ENCODE measurements at places on chromosomes 12 and 14.

DNA sequence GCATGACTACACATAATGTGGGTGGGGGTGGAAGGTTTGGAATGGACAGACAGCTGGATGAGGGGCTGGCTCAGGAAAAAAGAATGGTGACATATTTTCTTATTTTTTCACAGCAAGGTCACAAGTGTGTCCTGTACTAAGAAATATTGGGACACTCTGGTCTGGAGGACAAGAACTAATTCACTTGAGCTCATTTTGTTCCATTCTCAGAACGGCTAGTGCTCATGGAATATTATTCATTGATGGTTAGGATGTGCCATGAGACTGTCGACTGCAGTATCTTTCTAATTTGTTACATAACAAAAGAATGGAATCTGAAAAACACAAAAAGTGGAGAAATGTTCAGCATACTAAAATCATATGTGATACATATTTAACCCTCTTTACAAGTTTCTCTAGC is 149.5 kb downstream of the BMP4 start:
- DNase-seq = no peak

- DNase-seq = no peak
Measured at GRCh38 chr12:20024194-20024593, 344.1 kb upstream of the PDE3A start.

DNA sequence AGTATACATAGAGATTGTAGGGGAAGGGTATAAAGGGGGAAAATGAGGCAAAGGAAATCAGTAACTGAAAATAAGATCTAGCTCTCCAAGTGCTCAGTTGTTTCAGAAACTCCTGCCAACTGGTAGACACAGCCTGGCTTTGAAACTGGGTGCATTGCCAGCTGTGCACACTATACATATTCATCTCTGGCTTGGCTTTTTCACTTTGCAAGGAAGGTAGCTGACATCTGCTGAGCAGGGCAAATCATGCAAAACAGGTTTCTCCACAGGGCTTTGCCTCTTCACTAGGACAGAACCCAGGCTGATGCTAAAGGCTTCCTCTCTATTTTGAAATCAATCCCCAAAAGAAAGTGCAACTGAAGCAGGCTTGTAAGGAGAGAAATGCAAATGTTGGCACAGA is 101.5 kb downstream of the HELB start:
- DNase-seq = peak; percentile 58

DNA sequence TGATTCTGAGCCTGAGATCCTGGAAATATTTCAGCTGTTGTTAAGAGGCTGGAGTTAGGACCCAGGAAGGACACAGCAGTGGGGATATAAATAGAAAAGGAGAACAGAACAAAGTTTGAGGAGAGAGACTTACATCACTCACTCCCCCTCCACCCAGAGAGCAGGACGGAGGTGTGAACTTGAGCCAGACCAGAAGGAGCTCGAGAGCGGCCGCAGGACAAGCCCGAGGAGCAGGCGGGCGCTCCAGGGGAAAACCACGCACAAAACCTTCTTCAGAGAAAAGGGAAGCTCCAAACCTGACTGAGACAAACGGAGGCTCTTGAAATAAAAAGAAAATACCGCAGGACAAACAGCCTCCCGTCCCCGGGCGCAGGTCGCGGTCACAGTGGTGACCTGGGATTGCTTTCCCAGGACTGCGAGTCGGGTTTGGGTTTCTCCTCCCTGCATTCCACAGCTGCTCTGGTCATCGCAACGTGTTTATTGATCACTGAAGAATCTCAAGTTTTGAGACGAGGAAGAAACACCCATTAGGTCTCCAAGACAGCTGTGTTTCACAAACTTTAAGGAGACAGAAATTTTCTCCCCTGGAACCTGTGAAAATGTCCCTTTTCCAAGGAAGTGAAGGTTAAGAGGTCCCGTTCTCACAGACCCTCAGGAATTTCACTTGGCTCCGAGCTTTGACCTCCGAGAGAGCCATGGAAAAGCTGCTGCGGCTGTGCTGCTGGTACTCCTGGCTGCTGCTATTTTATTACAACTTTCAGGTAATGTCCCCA is at the start of gene ADGRD1:
ADGRD1 (plus strand) TSS at position 137 of the 773 bp plus-strand sequence; CDS start at position 696, 559 bp downstream.
- DNase-seq = no peak

DNA sequence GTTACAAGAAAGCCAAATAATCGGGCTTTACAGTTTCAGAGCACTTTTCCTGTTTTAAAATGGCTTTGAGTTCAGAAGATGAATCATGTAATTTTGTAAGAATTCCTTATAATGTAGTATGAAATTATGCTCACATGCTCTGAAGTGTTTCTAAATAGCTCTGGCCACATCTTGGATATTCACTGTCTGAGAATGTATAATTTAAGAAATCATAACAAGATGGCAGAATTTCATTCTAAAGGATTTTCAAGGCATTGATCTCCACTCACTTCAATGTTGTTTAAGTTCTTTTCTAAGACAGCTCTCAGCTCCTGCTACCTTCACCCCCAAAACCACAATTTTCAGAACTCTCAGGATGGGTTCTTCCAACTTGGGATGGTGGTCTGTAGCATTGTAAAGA is 180.1 kb downstream of the DACT1 start:
- DNase-seq = no peak

DNA sequence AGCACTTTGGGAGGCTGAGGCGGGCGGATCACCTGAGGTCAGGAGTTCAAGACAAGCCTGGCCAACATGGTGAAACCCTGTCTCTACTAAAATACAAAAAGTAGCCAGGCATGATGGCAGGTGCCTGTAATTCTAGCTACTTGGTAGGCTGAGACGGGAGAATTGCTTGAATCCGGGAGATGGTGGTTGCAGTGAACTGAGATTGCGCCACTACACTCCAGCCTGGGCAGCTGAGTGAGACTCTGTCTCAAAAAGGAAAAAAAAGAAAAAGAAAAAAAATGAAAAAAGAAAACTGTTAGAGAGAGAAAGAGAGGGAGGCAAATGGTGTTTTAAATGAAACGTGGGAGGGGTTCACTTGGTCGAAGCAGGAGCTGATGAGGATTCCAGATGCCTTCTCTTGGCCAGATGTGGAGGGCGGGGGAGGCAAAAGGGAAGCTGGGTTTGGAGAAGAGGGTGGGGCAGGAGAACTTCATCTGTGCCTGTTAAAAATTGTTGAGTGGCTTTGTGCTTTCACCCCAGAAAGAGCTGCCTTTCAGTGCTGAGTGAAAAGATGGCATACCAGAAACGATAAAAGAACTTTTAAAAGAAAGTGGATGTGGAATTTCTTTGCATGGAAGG is 1.1 kb downstream of the EMP1 start:
- no peak for DNase-seq

GRCh38 chr12:43551971-43552559 is at the start of gene ADAMTS20:
ADAMTS20 (minus strand) TSS chr12:43552203; CDS start chr12:43551921, 282 bp downstream.
- DNase-seq = no peak

DNA sequence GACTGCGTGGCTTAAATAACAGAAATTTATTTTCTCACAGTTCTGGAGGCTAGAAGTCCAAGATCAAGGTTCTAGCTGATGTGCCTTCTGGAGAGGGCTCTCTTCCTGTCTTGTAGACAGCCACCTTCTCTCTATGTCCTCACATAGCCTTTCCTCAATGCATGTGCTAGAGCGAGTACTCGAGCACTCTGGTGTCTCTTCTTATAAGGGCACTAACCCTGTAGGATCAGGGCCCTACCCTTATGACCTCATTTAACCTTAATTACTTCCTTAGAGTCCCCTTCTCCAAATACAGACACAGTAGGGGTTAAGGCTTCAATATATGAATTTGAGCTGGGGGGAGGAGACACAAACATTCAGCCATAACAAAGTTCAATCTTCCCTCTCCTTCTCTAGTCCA is 10.2 kb downstream of the DHH start:
- DNase-seq = no peak

- no peak for DNase-seq
Measured at GRCh38 chr14:75980856-75981255, 939 bp downstream of the TGFB3 start.

All from NAMALWA (cell line).